ENCODE measurements at places on chromosomes 6 and 20.

DNA sequence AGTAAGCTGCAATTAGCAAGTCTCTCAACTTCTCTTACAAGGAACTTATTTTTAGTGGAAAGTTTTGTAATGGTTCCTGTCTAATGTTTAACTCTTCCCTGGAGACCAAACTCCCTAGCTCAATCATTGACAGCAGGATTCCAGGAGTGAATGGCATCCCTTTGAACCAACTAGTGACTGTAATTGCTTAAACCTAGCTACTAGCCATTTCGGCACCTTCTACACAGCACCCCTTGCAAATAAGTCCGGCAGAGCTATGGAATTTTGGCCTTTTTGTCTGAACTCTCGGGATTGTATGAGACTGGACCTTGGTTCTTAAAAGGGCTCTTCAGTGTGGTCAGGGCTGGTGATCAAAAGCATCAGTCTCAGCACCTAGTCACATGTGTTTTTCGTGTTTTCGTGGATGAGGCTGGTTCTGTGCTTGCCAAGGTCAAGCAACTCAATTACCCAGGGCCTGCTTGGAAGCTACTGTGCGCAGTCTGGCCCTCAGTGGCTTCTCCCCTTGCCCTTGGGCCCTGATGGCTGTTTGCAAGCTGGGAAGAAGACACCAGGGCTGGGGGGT lies 135.3 kb upstream of the NEDD9 start:
- DNase-seq, result no peak

DNA sequence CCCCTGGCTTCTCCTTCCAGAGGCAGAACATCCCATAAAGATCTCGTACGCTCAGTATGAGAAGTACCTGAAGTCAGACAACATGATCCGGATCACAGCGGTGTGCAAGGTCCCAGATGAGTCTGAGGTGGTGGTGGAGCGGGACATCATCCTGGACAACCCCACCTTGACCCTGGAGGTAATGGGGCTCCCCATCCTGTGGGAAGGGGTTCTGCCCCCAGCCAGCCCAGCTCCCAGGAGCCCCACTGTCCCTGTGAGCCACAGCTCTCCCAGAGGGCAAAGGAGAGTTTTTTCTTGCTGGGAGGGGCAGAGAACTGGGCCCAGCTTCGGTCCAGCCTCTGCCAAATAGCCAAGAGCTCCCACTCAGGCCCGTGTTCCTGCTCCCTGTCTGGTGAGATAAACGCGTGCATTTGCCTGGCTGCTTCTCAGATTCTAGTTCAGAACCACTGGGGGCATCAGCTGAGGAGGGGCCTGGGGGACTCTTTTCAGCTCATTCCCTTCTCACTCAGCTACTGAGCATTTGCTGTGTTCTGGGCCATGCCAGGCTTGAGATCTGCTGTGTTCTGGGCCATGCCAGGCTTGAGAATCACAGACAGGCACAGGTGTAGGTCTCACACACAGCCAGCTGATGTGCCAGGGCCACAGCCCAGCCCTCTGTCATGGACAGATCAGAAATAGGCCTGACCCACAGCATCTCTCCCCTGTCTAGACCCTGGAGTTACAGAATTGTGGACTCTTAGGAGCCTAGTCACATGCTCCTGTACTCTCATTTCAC lies 39.5 kb downstream of the TGM3 start:
- no peak for DNase-seq

GRCh38 chr6:37388578-37388977 lies 34.8 kb downstream of the RNF8 start:
- DNase-seq, result no peak

- no peak for DNase-seq
Measured at GRCh38 chr6:131910219-131910589, 41.0 kb downstream of the CCN2 start.

DNA sequence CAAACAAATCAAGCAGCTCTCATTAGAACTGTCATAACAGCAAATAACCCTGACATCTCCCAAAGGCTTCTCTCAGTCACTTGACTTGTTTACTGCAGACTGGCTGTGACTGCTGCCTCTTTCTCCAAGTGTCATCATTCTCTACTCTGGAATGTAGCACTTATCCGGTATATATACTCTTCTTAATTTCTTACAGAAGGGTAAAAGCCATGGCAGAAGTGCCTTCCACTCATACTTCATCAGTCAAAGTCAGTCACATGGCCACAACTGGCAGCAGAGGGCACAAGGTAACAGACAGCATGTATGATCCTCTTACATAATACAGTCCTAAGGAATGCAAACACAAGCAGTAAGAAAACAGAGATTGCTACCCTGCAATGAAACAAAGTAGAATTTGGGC lies 9.3 kb downstream of the NAPB start:
- DNase-seq, result no peak

- DNase-seq, result no peak
Measured at GRCh38 chr20:9514461-9515213, at the start of gene LAMP5. Gene LAMP5, plus strand, starts transcription at chr20:9514590. Its CDS starts 263 bp downstream, at chr20:9514853.

DNA sequence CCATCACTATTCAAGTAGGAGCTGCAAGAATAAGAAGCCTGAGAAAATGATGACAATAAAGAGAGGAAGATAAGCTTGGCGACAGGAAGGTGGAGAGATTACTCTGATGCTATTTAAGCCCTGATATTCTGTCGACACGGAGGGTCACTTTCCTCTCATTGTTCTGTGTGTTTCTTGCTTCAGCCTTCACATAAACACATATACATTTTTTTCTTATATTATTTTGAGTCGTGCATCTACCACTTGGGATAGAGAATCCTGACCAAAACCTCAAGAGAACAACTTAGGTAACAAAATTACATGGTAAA lies 10.5 kb downstream of the PTCHD4 start:
- no peak for DNase-seq

- peak; percentile 90 for DNase-seq
Measured at GRCh38 chr6:32970413-32971241, 2.2 kb downstream of the BRD2 start.

GRCh38 chr6:15513801-15514711 lies 148.8 kb downstream of the DTNBP1 start:
- DNase-seq, result no peak

DNA sequence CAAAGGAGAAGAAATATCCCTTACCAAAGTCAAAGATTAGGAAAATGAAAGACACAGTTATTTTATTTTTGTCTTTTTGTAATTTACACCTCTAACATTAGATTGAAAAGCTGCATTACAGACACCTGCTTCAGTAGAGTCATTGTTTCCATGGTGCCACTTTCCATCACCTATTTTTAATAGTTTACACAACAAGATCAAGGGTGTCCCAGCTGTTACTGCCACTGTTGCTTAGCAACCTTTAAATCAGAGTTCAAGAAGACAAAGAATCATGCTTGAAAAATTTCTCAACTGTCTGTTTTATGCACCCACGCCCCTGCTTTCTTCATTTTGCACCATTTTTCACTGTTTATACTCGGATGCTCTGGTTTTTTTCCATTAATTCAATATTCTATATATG lies 668.2 kb upstream of the GJE1 start:
- DNase-seq, result peak; percentile 87

GRCh38 chr6:900716-901605 lies 208.0 kb upstream of the EXOC2 start:
- no peak for DNase-seq

- no peak for DNase-seq
Measured at GRCh38 chr20:24646321-24646720, 176.9 kb downstream of the SYNDIG1 start.

GRCh38 chr6:149084808-149085556 lies 232.5 kb upstream of the TAB2 start:
- DNase-seq, result no peak

DNA sequence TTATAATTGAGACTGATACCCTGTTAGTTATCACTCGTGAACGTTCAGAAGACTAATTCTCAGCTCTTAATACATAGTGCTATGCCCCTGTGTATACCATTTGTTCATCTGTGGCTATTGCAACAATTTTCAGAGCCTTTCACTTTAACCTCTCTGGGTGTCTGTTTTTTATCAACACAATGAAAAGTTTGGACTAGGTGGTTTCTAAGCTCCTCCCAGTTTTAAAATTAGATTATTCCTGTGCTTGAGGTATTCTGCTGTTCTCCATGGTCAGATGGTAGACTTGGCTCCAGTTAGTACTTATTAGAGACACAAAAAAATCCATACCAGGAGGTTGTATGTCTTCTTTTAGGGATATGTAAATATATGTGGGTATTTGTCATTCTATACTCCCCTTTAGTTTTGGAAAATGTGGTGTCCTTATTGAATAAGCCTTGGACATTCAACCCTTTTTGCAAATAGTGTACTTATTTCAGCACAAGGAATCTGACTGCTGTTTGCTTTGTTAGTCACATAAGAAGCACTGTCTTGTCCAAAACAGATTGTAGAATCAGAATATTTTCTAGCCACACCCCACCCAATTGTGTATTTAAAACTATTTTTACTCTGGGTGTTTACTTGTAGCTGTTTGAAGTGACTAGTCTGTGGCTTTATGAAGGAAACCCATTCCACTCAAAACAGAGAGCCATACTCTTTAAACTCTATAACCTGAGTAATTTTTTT lies 2.0 kb upstream of the COL10A1 start:
- no peak for DNase-seq

- no peak for DNase-seq
Measured at GRCh38 chr6:118122161-118122725, 215.2 kb downstream of the SLC35F1 start.

DNA sequence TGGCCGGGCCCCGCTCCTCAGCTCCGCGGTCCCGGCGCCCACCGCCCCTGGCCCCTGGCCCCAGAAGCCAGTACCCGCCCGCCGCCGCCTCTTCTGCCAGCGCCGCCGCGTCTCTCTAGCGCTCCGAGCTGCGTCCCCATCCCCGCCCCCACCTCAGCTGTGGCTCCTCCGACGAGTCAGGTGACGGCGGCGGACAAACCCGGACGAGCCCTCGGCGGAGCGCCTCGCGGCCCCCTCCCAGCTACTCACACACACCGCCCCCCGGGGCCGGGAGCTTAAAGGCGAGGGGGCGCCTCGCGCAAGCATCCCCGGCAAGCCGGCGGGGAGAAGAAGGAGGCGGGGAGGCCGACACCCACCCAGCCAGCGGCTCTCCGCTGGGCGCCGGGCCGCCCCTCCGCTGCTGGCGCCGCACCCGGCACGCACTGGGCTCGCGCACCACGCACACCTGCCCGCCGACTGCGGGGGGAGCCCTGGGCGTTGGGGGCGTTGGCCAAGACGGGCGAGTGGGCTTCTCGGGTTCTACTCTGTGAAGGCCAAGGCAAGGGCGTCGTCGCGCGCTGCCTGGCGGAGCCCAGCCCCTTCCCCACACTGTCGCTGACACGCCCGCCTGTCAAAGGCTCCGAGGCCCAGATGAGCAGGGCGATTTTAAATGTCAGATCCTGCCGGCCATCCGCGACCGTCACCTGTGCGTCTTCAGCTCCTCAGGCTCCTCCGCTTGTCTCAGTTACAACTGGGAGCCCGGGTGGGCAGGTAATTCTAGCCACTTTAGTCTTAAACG lies at the start of gene SNAP91:
Gene SNAP91 (minus strand): TSS at position 132 of the 778 bp plus-strand sequence. CDS start 1,174 bp downstream, outside the sequence.
- DNase-seq, result no peak

GRCh38 chr20:40880063-40880728 lies 148.4 kb upstream of the TOP1 start:
- no peak for DNase-seq

GRCh38 chr20:53080969-53081871 lies 109.1 kb downstream of the TSHZ2 start:
- no peak for DNase-seq

DNA sequence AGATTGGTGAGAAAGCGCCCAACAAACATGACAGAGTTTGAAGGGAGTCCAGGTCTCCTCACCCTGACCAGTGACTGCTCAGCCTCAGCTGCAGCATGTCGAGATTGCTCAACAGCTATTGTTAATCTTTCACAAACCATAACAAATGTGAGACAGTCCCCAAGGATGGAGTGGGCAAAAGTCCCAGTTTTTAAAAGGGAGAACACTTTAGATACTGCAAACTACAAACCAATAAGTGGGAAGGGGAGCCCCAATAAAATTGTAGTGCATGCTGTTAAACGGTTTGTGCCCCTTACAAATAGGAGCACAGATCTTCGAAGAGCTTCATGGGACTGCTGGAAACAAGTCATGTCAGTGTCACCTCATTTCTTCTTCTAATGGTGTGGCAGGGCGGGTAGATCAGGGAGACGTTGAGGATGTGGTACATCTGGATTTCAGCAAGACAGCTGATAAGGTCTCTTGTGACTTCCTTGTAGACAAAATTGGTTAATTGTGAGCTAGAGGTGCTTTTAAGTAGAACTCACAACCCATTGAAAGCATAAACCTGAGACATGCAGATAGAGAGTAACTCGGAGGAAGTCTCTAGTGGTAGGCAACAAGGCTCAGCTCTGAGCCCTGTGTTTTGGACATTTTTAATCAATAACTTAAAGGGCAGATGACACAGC lies 134.0 kb upstream of the ARMC2 start:
- DNase-seq, result peak; percentile 50

GRCh38 chr6:37155394-37156312 lies 14.3 kb upstream of the PIM1 start:
- no peak for DNase-seq

GRCh38 chr6:28206527-28206926 lies 18.5 kb upstream of the ZSCAN9 start:
- DNase-seq, result no peak

GRCh38 chr20:33606118-33606771 lies 55.9 kb upstream of the C20orf144 start:
- DNase-seq, result no peak

DNA sequence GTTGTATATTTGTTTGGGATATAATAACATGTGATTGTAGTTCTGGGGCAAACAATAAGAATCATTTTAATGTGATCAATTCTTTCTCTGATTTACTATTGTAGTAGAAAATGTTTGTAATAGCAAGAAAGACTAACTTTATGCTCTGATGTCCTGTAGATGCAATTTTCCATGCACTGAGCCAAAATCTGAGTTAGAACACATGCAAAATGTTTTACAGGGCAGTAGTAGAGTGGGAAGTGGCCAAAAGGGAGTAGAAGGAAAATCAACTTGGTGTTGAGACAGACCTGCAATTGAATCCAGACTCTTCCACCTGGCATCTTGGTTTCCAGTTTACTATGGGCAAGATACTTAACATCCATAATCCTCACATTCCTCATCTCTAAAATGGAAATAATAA lies 93.5 kb upstream of the BMP5 start:
- peak; percentile 1 for DNase-seq

DNA sequence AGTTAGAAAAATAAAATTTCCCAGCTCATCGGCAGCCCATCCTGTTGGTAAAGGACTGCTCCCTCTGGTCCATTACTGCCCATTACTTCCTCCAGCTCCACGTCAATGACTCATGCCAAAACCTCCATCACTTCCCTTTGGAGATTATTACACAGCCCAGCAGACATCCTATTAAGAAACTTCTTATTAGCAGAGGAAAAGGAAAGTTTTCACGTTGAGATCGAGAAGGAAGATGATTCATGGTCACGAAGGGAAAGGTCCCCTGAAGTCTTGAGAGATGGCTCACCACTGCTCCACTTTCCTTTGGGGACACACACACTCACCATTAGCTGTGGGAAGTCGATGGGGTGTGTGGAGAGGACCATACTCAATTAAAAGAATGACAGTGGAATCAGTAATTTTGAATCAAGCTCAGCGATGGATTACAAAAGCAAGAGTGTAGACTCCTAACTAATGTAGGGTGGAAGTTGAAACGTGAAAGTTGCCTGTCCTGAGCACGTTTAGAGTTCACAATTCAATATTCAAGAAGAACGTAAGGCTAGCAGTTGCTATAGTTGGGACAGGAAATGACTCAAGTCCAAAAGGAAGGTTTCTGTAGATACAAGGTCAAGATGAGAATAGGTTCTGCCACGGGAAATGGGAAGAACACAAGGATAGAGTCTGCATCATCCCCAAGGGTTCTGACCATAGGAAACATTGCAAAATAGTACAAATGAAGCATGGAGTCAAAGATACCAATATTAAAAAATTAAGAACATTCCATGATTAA lies 21.6 kb downstream of the SASH1 start:
- no peak for DNase-seq

GRCh38 chr20:62303340-62304226 lies 786 bp downstream of the ADRM1 start:
- DNase-seq, result no peak

Measured in fibroblast of the conjunctiva (primary cell).